ENCODE measurements at places on chromosomes 4 and X.

DNA sequence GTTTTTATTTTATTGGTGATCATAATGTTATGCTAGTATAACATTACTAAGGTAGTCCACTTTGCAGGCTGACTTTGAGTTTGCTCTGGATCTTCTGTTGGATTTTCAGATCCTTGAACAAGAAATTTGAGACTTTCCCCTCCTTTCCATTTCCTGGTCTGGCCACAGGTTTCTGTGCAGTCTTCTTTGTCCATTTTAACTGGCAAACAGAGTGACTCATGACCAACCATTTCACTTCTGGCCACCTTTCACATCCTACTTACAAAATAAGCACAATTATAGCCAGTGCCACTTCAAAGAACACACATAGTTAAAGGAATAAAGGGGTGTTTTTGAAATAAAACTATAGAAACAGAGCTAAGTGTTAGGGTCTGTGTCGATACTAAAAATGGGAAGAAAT, 8.4 kb downstream of the ANK2 start:
- peak; percentile 11 for DNase-seq

GRCh38 chr4:76233967-76234678, 17.4 kb upstream of the FAM47E start:
- no peak for DNase-seq

- DNase-seq, result peak; percentile 31
Observed at GRCh38 chrX:134604701-134605311, 53.5 kb downstream of the PLAC1 start.

GRCh38 chr4:87624698-87625097, 16.4 kb downstream of the DSPP start:
- no peak for DNase-seq

GRCh38 chr4:35883108-35883507, 361.2 kb downstream of the ARAP2 start:
- DNase-seq, result no peak

- peak; percentile 15 for DNase-seq
Observed at GRCh38 chrX:12210971-12211370, 72.7 kb downstream of the FRMPD4 start.

Data from HCEC 1CT (cell line).